Ureter (tissue), 1 donor: ENCODE measurements at places on chromosomes 6 and 20.

DNA sequence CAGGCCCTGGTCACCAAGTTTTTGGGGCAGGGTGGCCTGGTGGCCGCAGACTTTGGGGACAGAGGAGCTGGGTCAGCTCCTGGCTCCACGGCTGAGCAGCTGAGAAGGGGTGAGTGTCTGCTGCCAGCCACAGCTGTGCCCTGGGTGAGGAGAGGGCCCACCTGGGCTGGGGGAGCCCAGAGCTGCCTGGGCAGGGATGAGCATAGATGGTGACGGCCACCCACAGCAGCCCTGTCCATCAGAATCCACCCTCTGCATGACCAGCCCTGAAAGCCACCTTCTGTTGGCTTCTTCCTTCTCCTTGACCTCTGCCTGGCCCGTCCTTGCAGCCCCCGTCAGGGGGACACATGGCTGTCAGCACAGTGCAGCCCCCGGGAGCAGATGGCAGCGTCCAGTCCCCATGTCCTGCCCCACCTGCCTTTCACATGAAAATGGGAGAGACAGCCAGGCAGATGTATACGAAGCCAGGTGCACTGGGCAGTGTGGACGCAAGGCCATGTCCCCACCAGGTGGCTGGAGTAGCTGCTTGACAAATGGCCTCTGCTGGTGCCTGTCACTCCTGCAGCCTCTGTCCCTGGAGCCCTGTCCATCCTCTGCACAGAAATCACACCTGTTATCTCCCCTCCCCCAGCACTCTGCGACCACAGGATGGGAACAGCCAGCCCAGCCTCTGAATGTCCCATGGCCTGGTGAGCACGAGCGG, 220.8 kb downstream of the PREX1 start:
- peak; percentile 17 for DNase-seq

DNA sequence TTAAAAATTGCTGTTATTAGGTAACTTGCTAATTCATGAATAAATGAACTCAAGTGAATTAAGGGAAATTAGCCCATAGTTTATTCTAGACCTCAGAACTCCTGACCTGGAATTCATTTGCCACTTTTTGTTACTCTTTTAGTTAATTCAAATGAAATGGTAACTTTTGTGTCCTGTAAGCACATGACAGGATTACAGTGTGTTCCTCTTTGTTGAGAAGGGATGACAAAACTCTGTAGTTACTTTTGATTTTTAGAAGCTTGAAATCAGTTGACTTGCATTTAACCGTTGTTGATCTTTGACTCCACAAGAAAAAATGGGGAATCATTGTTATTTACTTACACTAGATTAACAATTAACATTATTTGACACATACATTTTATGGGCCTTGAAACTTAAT, 6.2 kb downstream of the SLC9A8 start:
- no peak for DNase-seq

DNA sequence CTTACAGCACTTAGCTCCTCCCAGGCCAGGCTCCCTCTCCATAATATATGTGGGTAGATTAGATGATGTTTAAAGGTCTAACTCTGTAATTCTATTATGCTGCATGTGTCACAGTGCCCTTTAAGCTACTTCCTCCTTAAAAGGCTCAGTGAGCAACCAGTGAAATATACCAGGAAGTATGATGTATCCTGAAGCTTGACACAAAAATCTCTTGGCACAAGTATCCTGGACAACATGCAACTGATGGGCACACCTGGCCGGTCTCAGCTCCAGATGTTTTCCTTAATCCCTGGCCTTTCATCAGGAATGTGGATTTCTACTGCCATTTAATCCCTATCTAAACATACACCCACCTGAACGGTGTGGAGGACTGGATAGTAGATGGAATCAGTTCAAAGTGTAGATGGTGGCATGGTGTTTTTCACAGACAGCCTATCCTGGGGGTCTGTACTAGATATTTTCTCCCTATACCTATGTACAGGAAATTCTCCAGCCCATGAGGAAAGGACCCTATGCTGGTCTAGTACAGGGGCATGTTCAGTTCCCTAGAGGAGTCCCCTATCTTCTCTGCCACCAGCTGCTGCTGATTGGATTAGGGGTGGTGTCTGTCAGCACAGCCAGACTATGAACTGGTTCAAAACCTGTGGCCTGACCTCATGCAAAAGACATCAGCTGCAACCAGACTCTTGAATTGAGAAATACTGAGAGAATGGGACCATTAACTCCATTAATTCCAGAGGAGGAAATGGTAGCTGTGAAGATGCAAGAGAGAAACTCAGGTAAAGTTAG, 59.4 kb upstream of the CITED2 start:
- DNase-seq, result no peak

DNA sequence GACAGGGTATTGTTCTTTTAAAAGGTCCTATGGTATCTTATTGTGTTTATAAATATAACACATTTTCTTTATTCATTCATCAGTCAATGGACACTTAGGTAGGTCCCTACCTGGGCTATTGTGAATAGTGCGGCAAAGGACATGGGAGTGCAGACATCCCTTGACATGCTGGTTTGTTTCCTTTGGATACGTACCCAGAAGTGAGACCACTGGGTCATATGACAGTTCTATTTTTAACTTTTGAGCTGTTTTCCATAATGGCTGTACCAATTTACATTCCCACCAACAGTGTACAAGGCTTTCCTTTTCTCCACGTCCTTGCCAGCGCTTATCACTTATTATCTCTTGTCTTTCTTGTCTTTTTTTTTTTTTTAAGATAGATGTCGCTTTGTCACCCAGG, 627.5 kb downstream of the PRKN start:
- DNase-seq, result no peak

DNA sequence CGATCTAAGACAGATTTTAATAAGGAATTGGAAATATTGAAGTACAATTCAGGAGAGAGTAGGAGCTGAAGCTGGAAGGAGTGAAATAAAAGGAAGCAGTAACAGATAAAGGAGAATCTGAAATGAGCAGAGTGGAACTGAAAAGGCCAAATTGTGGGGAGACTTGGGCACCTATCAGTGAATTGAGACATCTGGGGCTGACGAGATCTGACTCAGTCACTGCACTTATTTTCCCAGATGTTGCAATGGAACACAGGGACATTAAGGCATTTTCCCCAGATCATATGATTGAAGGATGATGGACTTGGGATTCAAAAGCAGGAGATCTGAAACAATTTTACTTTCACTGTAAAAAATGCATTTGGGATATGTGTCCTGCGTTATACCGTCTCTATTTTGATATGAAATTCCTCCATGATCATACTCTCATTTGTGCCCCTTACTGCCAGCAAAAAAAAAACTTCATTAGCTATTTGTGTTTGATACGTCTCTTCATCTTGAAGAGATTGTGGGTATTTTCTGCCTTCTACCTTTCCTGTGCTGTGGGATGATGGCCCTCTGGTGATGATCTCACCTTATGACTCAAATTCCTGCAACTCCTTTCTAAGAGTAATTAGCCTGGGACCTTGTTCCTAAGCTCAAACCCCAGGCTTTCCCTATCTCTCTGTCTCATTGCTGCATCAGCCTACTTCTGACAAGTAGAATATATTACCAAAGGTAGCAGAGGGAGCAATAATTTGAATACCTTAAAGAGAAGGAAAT, 278.5 kb upstream of the MAN1A1 start:
- DNase-seq, result no peak

- DNase-seq, result no peak
Measured at GRCh38 chr6:91213229-91213901, 626.5 kb upstream of the MAP3K7 start.

DNA sequence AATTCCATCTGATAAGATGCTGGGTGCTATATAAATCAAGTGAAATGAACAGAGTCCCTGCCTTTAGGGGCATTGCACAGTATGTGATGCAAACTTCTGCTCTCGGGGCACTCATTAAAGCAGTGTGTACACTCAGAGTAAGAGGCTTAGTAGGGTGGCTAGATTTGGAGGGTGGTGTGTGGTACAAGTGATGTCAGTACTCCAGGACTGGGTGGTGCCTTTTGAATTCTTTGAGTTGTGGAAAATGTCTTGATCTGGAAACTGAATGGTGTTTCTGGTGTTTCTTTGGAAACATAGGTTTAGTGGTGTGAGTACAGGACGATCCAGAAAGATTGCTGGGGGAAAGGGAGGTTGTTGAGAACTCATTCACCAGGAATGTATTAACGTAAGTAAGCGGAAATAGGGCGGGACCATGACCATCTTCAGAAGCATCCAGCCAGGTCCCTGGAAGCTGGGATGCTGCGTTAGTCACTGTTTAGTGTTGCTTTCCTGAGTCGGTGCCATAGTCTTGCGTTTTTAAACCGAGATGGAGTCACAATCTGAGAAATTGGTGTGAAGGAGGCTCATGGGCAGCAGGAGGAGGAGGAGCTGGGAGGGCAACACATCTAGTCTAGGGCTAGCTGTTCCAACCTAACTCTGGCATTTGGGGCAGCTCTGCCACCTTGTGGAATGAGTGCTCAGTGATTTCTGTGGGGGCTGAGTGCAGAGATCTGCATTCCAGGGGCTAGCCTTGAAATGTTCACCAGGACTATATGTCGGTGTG, 70.3 kb downstream of the SCAND1 start:
- DNase-seq, result peak; percentile 72

GRCh38 chr6:42451333-42452170, at the start of gene TRERF1:
TRERF1 (minus strand) TSS chr6:42451926; CDS start chr6:42269590, 182,336 bp downstream.
- DNase-seq, result peak; percentile 67

DNA sequence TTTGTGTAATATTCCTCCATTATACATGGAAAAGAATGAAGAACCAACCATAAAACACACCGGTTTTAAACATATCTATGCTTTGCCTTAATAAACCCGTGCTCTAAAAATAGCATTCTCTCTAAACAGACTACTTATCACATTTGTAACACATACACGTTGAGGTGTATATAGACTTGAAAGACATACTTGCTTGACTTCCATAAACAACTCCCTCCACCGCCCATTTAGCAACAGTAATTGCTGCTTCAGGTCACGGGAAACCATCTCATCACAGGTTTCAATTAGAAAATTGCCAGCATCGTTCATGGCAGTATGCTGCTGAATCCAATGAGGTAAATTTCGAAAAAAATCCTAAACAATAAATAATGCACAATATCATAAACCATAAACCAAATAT, 174.0 kb downstream of the SYNE1 start:
- no peak for DNase-seq
